ENCODE measurements at places on chromosomes 3 and 15. TPM values are rescaled to one million over a fixed set of nuclear protein-coding genes. Genes with fewer than 3 reads are reported as not detected.
A peak's percentile ranks its signal among the peaks of the same experiment; 100 is the strongest.

Gene MYLK
- 16.2 TPM for total RNA-seq

DNA sequence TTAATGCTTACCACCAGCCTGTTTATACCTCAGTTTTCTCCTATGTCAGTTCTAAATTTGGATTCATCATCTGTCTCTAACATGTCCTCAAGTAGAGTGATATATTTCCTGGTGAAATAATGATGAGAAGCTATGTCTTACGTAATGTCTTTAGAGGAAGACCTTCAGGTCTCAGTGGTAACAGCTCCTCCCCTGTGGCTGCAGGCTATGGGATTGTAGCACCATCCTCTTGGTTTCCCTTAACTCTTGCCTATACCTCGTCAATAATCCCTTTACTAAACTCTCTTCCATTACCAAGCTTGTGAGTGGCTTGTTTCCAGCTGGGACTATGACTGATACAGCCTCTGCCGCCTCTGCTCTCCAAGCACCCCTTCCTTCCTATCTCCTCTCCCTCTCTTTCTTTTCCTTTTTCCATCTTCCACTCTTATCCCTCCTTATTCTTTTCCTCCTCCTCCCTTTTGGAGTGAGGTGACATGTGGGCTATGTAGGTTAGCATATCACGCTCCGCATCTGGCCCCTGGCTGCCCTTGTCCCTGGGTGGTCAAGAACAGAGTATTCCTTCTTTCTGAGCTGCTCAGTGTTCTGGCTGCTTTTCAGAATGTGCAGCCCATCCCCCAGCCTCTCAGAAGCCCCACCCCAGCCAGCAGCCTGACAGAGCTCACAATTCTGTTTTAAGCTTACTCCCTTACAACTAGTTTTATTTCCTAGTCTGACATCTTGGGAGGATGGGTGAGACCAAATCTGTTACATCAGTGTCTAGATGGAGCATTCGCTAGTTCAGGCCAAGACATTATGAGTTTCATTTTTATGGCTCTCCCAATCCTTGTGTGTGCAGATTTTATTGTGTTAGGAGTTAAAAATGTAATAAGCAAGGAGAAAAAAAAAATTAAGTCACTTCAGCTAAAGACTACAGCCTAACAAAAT, 75.0 kb upstream of the RNU6-1 start:
- peak; percentile 61 for DNase-seq

GRCh38 chr3:73164622-73165021, 103.2 kb downstream of the EBLN2 start:
- peak; percentile 12 for DNase-seq

DNA sequence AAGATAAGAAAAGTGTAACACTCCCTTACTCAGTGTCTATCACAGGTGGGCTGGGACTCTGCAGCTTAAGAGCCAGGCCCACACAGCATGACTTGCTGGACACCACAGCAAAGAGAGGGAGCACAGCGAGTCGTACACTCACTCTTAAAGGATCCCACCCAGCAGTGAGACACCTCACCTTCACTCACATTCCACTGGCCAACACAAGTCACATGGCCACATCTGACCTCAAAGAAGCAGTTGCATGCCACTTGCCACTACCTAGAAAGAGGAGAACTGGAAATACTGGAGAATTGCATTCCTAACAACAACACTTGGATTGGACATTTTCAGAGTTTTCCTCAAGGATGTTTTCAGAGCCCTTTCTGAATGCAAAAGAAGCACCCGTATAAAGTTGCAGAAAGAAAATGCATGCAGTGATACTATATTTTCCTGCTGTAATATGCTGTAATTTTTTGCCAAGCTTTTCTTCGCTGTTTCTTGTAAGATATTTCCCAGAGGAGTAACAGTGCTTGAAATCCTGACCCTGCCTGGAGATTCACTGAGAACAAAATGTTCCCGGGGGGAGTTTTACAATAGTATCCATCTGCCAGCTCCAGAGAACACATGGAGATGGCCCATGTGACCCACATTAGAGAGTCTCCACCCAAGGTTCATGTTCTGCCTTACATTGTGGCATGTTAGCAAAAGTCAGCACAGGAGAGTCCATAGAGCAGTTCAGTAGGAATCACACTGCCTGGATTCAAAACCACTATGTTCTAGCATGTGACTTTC, 42.2 kb downstream of the TRIM42 start:
- no peak for DNase-seq

DNA sequence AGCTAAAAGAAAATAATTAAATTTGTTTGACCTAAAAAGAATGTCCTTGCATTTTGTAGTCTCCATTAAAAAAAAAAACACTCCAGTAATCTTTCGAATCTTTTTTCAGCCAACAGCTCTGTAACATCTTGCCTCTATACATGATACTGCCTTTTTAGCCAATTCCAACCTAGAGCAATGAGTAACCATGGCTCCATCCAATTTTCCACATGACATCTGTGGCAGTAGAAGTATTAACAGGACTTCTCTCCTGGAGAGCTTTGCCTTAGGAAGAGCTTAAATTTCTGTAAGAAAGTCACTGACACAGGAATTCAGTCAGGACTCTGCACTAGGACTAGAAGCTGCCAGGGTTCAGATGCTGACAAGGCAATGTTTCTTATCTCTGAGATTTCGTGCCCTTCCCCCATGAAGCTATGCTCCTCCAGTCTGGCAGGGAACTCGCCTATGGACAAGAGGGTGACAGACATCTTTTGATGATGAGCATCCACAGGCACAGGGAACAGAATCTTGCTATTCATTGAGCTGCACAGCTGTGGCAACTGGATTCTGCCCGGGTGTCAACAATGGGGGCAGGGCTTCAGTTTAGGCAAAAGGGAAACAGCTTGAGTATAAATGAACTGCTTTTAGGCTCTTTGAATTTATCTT, 81.8 kb downstream of the ALCAM start:
- peak; percentile 28 for DNase-seq

DNA sequence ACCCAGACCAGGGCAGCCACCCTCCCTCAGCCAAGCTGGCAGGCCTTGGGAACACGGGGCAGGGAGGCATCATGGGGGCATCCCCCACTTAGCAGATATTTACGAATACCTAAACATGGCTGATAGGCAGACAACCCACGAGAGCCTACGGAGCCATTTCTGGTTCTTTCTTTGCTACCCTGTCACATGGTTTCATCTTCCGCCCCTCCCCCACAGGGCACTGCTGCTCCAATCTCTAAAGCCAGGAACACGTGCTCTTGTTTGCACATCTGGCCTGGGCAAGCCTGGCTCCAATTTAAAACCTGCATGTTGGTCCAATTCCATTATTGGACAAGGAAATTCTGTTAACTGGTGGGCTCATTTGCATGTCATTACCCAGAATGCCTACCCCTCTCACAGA, 447.4 kb upstream of the NR2F2 start:
- no peak for DNase-seq

GRCh38 chr15:25465835-25466234, 27.0 kb upstream of the UBE3A start:
- no peak for DNase-seq

- no peak for DNase-seq
Observed at GRCh38 chr3:168608926-168609325, 513.2 kb upstream of the GOLIM4 start.

DNA sequence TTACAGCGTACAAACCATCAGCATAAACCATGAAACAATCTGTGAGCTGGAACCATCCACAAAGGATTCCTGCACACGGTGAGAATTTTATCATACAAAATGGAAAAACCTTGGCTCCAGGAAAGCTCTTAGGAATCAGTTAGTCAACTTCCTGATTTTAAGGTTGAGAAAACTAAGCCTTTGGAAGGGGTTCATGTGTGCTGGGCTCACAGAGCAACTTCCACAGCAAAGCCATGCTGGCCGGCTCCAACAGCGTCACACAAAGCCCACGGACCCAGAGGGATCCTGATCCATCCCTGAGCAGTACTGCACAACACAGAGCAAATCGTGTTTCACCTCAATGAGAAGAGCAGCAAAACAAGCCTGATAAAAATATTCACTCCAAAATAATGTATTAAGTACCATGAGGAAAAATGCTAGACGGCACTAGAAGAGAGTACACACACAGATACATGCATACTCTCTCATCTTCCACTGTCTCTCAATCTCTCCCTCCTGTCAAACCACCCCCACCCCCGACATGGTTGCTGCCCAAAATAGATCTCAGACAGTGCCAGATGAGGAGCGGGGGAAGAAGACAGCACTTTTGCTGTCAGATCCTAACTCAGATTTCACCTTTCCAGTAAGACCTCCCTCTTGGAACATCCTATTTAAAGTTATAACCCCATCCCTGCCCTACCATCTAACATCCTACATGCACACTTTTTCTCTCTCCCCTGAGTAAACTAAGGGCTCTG, 58.6 kb downstream of the MB21D2 start:
- no peak for DNase-seq

- DNase-seq = no peak
Observed at GRCh38 chr15:83487519-83487918, 40.4 kb downstream of the SH3GL3 start.

Gene FBXL22
- not detected for total RNA-seq

Gene PPARG
- not detected for total RNA-seq

Gene RBMS3
- 5.5 TPM for total RNA-seq

GRCh38 chr15:38826880-38827279, 262.3 kb upstream of the RASGRP1 start:
- DNase-seq = no peak

GRCh38 chr3:32200490-32200889, 38.0 kb upstream of the CMTM8 start:
- no peak for DNase-seq

Gene FBXO40
- 0.23 TPM for total RNA-seq
